Activated naive CD4-positive, alpha-beta T cell (primary cell): ENCODE measurements at places on chromosomes 1 and 21.

DNA sequence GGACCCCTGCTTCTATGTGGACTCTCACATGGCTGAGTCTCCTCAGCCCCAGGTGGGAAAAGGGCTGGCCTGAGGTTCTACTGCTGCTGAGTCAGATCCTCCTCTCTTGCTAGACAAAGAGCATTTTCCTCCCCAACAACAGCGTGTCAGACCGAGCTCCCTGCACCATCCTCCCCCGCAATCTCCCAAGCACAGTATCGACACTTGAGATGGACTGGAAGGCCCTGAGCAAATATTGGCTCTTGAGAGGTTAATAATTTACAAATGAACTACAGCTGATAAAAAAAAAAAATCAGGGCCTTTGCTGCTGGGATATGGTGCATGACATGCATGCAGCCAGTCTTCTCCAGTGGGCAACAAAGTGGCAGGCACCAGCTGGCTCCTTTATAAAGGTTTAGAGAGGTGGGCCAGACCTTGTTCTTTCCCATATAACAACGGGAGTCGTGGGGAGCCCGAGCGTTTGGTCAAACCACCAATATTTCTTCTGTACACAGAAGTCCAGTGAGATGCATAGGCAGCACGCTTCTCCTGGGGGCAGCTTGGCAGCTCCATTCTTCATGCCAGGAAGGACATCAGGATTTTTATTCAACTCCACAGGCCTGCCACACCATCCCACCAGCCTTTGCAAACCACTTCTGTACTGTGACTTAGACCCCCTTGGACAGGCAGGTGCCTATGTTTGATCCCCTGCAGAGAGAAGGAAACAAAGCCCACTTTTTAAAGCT lies 55.4 kb upstream of the CAMK1G start:
- DNase-seq: no peak

DNA sequence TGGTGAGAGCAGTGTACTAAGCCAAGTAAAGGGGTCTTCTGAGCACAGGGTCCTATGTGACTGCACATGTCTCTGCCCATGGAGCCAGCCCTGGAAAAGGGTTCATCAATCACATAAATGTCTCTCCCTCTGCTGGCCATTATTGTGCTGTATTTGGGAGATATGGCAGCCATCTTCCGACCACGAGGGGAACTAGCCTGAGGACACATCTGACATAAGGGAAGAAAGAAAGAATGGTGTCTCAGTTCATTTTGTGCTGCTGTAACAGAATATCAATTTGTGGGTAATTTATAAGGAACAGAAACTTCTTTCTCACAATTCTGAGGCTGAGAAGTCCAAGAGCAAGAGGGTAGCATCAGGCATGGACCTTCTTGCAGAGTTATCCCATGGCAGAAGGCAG lies 55.1 kb upstream of the GJA5 start:
- DNase-seq: no peak

- DNase-seq: no peak
Observed at GRCh38 chr21:29074783-29075182, 1.3 kb upstream of the CCT8 start.

DNA sequence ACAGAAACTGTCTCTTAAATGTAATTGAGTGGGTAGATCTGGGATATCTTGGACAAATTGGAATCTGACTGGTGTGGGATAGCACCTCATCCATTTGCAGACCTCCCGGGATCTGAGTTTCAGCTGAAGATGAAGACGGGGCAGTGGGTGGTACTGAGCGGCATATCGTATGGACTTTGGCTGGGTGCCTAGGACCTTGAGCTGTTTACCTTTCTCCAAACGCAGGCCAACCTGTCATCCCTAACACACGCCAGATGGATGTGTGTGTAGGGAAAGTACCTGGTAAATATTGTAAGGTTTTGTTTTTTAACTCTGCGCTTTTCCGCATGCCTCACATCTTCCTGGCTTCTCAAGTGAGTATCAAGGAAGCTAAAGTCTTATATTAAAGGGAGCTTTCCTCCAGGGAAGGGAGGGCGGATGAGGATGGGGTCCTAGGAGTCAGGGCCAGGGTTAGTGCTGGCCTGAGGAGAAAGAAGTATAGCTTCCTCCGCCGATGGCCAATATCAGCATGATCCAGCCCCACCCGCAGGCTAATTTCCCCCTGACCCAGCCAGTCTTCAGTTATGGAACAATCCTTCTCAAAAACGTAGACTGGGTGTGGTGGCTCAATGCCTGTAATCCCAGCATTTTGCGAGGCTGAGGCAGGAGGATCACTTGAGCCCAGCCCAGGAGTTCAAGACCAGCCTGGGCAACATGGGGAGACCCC lies 26.2 kb downstream of the ATP8B2 start:
- no peak for DNase-seq

- no peak for DNase-seq
Observed at GRCh38 chr1:203360547-203361185, 9.7 kb upstream of the FMOD start.

DNA sequence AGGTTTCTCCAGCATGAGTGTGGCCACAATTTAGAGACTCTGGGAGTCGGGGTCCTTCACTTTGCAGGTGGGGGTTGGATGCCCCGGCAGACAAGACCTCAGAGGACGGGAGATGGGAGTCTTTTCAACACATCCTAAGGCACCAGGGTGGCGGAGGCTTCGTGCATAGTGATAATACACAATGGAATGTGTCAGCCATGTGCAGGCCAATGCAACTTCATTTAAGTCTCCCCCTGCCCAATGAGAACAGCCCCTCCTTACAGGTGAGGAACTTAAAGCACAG lies 75.9 kb upstream of the IFFO2 start:
- DNase-seq: no peak

- DNase-seq: no peak
Observed at GRCh38 chr1:39957299-39958015, 2.5 kb downstream of the MFSD2A start.

DNA sequence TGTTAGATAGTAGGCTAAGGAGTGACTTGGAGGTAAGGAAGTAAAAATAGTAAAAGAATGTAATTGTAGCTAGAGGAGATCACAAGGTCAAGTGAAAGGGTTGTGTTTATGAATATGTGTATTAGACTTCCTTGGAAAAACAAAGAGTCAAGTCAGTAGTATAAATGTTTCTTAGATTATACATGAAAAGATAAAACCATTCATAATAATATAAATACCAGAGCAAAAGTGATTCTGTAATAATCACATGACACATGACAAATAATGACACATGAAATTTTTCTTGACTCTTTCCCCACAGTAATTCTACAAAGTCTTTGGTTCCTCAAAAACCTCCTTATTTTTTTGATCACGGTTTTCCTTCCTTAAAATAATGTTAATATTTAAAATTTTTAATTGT lies 56.4 kb downstream of the IVNS1ABP start:
- no peak for DNase-seq

DNA sequence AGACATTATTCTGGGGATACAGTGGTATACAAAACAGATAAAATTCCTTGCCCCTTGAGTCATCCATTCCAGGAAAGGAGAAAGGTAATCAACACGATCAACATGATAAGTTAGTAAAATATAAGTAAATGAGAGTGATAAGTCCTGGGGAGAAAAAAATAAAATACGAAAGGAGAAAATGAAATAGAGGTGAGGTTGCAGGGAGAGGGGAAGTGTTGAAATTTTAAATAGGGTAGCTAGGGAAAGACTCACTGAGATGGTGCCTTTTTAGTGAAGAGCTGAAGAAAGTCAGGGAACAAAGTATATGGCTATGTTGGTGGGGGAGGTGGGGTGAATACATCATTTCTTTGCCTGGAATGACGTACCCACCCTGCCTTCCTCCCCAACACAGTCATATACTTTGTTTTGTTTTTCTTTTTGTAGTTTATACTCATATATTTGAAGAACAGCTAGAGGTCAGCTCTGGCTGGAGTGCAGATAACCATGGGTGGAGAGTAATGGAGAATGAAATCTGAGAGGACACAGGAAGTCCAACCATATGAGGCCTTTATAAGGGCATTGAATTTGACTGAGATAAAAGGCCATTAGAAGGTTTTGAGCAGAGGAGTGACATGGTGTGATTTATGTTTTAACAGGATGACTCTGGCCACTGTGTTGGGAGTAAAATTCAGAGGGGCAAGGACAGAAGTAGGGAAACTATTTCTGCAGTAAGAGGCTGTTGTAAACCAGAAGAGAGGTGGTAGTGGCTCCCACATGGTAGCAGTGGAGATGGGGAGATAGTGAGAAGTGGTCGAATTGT lies 54.8 kb downstream of the OSBPL9 start:
- no peak for DNase-seq
